ENCODE measurements at places on chromosomes 12 and 14. TPM values are rescaled to one million over a fixed set of nuclear protein-coding genes. Genes with fewer than 3 reads are reported as not detected.

CERS5 gene
- 41.9 TPM for total RNA-seq

IRAK3 gene
- 16.1 TPM for total RNA-seq

LTB4R gene
- 4.7 TPM for total RNA-seq

MANSC4 gene
- 0.14 TPM for total RNA-seq

PIANP gene
- total RNA-seq = 0.13 TPM

GPR65 gene
- total RNA-seq = 0.07 TPM

NEDD1 gene
- total RNA-seq = 43.8 TPM

E2F7 gene
- total RNA-seq = 36.3 TPM

RASSF8 gene
- 80.1 TPM for total RNA-seq

MFAP5 gene
- not detected for total RNA-seq

SEL1L gene
- 92.2 TPM for total RNA-seq

ADGRD1 gene
- not detected for total RNA-seq

FOXN4 gene
- total RNA-seq = not detected

MGAT4C gene
- under 0.01 TPM for total RNA-seq

MORN3 gene
- 0.29 TPM for total RNA-seq

VWF gene
- total RNA-seq = 1,119 TPM

NT5DC3 gene
- 9.3 TPM for total RNA-seq

PZP gene
- total RNA-seq = 0.93 TPM

Measured in thoracic aorta endothelial cell (primary cell).